Activated T-cell treated with anti-CD3 and anti-CD28 coated beads for 4 hours (primary cell): ENCODE measurements at places on chromosomes 11 and 22.

- no peak for DNase-seq
These were observed 55.9 kb downstream of the BMAL1 start for GRCh38 chr11:13333456-13333957.

DNA sequence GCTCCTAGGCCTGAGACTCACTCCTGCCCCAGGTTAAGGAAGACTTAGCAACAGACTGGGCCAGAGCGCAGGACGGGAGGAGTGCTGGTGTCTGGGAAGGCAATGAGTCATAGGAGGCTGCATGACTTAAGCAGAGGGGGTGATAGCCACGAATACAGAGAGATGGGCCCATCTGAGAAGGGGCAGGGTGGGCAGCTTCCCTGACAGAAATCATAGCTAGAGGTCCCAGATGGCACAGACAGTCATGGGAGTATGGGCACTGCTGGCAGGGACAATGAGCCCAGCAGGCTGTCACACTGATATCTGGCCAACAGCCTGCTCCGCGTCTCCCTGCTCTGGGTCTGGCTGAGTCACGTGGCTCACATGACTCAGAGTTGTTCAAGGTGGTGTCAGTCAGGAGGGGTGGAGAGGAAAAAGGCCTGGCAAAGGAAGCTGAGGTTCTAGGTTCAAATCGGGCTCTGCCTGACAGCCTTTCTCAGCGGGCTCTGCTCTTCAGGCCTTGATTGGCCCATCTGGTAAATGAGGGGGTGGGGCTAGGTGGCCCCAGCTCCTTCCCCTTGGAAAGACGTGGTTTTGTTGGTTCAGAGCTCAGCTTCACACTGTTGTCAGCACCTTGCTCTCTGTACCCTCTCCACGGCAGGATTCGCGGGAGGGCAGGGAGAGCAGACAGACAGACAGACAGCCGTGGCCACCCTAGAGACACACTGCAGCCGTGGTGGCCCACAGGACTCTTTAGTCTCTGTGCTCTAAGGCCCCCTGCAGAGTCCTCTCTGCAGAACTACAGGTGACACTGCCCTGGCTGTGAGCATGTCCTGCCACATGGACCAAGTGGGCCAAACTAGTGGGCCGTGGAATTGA, 47.8 kb downstream of the DBX1 start:
- no peak for DNase-seq

DNA sequence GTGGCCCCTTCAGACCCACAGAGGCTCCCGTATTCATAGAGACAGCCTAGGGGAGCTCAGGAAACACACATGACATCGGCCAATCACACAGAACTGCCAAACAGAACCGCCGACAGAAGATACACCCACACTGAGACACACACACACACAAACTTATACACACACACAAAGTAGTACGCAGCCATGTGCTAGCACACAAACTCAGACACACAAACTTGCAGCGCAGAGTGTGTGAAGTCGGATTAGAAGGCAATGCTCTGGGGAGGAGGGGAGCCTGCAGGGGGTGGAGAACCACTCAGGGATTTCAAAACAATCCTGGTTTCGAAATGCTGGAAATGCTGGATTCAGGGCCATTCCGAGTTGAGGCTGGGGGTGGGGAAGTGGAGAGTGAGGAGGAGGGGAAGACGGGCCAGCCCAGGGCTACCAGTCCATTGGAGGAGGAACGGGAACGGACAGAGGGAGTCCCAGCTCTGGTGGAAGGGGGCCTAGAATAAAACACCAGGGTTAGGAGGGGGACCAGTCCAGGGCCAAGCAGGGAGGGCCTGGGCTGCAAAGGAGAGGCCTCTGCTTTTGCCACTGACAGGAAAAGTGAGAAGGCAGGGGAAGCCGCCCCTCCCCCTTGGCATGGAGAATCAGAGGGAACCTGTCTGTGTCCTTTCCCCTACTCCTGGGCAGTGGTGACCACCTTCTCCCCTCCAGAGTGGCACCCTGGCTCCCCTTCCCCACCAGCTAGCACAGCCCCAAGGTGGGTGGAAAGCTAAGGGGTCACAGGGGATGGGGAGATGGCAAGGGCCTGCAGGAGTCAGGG, 4.4 kb downstream of the BCL9L start:
- DNase-seq, result no peak

DNA sequence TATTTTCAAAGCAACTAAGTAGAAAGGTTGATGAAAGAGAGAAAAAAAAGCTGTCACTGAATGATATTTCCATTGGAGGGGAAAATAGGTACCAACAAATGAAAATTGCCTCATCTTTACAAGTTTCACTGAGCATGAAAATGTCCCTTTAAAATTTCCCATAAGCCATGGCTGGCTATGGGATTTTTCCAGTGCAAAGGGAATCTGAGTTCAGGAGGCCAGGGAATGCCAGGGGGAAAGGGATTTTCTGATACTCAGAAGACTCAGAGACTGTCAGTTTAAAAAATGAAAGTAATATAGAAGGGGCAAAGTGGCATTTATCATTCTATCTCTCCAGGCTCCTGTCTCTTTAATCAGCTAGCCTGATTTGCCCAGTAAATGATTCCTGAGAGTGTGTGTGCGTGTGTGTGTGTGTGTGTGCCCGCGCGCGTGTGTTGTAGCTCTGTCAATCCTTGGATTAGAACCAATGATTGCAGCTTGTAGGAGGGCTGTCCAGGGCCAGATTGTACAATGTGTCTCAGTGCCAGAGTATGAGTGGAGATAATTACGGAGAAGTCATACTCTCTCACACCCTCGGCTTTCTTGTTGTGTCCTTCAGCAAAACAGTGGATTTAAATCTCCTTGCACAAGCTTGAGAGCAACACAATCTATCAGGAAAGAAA, at the start of gene NTM:
NTM (plus strand) TSS at position 526 of the 662 bp plus-strand sequence.
- no peak for DNase-seq

- no peak for DNase-seq
These were observed 33.1 kb downstream of the EHF start for GRCh38 chr11:34653851-34654482.

DNA sequence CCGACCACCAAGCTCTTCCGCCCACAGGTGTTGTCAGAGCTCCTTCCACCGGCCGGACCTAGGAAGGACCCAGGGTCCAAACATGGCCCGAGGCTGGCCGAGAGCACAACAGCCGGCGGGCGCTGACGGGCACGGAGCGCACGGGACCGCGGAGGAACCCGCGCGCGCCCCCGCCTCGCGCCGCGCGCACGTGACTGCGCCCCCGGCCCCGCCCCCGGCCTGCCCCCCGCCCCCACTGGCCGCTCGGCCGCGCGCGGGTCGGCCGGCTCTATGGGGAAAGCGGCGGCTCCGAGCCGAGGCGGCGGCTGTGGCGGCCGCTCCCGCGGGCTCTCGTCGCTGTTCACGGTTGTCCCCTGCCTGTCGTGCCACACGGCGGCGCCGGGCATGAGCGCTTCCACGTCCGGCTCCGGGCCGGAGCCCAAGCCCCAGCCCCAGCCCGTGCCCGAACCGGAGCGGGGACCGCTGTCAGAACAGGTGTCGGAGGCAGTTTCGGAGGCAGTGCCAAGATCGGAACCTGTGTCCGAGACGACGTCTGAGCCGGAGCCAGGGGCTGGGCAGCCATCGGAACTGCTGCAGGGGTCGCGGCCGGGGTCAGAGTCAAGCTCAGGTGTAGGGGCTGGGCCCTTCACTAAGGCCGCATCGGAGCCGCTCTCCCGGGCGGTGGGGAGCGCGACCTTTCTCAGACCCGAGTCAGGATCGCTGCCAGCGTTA, at the start of gene OSBP2:
OSBP2 (plus strand) TSS at position 235 of the 711 bp plus-strand sequence; CDS start at position 271, 36 bp downstream.
- peak; percentile 12 for DNase-seq

DNA sequence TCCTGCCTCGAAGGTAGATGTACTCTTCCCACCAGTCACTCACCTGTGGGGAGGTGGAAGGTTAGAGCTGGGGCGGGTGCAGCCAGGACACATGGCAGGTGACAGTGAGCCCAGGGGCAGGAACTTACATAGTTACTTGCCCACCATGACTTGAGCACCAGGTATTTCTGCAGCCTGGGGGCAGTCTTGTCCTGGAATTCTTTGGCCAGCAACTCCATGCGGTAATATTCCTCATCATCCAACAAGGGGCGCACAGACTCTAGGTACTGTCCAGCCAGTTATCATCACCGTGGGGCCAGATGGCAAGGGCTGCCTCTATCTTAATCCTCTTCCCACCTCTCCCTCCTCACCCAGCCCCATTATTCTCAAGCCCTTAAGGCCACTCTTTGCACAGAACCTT, 2.2 kb downstream of the CPT1B start:
- no peak for DNase-seq

DNA sequence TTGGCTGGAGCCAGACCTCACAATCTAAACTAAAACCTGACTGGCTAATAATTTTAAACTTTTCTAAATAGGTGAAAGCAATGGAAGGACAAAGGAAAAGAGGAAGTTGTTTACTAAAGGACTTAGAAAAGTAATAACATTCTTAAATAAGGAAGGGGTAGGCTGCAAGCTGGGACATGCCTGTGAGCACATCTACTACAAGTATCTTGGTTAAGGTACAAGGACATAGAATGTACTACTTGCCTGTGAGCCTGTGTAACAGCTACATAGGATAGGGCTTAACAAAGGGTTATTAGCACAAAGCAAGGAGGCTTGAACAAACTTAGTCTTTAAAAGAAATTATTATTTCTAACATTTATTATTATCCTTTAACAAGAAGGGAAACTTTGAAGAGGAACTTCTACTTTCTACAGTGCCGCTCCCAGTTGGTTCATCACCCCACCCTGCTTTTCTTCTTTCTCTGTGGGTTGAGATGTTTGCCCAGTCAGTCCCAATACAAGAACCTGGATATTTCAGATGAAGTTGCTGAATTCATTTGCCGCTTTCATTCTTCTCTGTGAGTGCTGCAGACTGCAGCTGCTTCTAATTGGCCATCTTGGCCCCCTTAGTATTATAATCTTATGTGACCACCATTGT, 87.5 kb downstream of the PRMT3 start:
- DNase-seq, result no peak

- DNase-seq, result no peak
These were observed 1.9 kb downstream of the TMEM45B start for GRCh38 chr11:129817534-129818051.

GRCh38 chr11:77287615-77288273, 13.7 kb downstream of the GDPD4 start:
- no peak for DNase-seq

DNA sequence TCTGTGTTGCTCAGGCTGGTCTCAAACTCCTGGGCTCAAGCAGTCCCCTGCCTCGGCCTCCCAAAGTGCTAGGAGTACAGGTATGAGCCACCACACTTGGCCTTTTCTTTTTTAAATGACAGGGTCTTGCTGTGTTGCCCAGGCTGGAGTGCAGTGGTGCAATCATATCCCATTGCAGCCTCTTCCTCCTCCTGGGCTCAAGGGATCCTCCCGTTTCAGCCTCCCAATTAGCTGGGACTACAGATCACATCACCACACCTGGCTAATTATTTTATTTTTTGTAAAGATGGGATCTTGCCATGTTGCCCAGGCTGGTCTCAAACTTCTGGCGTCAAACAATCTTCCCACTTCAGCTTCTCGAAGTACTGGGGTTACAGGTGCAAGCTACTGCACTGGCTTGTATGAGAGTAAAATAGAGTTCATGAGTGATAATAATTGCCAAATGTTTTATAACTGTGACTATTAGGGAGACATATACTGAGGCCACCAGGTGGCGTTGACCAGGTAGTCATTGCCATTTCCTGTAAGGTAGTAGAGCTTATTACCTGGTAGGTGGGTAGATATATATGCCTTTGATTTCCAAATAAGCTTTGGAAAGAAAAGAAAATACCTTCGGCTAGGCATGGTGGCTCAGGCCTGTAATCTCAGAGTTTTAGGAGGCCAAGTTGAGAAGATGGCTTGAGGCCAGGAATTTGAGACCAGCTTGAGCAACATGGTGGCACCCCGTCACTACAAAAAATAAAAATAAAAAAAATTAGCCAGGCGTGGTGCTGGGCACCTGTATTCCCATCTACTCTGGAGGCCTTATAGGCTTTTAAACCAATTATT, 5.4 kb downstream of the FDX1 start:
- peak; percentile 11 for DNase-seq

GRCh38 chr11:7909585-7910285, 21.3 kb downstream of the OR10A6 start:
- no peak for DNase-seq

DNA sequence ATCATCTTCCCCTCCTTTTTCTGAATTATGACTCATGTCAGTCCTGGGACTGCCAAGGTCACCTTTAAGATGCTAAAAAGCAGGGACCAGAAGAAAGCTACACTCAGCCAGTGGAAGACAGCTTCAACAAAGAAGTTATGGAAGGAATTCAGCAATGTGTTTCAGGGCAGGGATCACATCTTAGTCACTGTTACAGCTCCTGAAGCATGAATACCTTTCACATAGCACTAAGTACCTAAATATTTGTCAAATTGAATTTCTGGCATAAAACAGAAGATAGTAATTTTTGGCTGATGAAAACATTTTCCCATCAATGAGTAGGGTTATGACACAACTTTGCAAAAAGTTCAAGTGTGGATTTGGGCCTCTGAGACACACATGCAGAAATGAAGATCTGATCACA, 5.2 kb downstream of the DDB1 start:
- no peak for DNase-seq

GRCh38 chr11:127862406-127862805, 725.0 kb downstream of the ETS1 start:
- DNase-seq, result no peak

- DNase-seq, result no peak
These were observed 11.2 kb downstream of the PEX26 start for GRCh38 chr22:18088825-18089568.

GRCh38 chr22:30235687-30236170, 10.8 kb downstream of the LIF start:
- no peak for DNase-seq

DNA sequence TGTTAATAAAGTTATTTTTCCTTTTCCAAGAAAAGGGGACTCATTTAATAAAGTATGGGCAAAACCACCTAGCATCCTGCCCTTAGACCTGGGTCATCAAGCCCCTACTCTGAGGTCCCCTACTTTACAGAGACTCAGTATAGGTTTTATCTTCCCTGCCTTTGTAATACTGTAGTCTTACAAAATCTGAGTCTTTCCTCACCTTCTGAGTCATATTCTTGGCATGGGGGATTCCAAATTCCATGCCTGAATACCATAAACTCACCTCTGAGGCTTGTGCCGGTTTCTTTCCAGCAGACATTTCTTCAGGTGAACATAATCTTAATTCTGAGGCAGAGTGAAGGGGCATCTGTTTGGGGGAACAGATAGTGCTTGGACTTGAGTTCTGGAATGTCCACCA, 282.5 kb downstream of the KCNA4 start:
- no peak for DNase-seq

DNA sequence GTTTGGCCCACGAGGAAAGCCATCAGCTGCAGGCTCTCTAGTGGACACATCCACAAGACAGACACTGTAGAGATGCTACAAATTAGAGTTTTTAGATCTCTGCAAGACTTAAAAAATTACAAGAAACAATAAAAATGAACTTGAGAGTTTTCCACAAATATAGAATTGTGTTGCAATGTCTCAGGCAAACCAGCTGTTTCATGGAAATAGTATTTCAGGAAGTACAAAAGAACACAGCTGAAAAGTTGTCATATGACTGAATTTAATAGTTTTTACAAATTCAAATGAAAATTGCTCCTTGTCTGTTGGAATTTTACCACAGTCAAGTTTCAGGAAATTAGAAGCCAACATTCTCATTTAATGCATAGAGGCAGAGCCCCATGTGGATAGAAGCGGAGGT, 184.5 kb upstream of the PITPNB start:
- DNase-seq, result no peak

GRCh38 chr11:4074266-4074665, 20.3 kb upstream of the RRM1 start:
- DNase-seq, result no peak
